ENCODE measurements at places on chromosomes 11 and 22. TPM values are rescaled to one million over a fixed set of nuclear protein-coding genes. Genes with fewer than 3 reads are reported as not detected.

DNA sequence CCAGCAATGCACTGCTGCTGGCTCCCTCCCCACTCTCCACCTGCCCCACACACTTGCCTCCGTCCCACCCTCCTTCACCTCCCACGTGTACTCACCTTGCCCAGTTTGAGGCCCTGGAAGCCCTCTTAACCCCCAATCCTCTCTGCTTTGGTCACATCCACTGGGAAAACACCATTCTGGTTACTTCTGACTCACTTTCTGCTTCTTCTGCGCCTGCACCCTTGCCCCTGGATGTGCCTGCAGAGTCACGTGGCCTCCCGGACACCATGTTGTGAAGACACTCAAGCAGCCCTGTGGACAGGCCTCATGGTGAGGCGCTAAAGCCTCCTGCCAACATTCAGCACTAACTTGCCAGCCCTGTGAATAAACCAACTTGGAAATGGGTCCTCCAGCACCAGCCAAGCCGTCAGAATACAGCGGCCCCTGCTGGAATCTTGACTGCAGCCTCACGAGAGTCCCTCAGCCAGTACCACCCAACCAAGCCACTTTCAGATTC is 2.6 kb upstream of the NAALADL1 start:
- no peak for DNase-seq
- no peaks in the 10 kb centered on the region for H3K4me1 ChIP-seq
- H3K27ac ChIP-seq: no peak overlapping the region

DNA sequence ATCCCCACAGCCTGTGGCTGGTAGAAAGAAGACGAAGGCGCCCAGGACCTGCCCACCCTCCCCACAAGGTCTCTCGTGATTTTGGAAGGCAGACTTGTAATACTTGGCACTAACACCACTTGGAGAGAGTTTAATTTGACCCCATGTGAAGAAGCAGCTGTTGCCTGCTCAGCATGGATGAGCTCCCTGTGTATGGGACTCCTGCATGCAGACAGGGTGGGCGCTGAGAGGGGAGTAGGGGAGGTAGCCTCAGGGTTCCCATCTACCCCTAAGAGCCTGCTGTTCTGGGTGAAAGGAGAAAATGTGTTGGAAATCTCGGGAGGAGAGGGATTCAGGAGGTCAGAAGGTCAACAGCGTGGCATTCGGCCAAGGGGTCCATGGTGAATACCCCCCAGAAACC is 625.9 kb downstream of the TBC1D22A start:
- H3K27me3 ChIP-seq: no peaks in the 10 kb centered on the region
- no peak for DNase-seq
- H3K4me1 ChIP-seq: peaks cover 3% of the 10 kb centered on the region
- H3K27ac ChIP-seq: no peak overlapping the region
- H3K4me3 ChIP-seq: no peak overlapping the region

GRCh38 chr11:68583041-68583446 is 101.3 kb upstream of the GAL start:
- H3K4me1 ChIP-seq: peaks cover 1% of the 10 kb centered on the region
- no peaks in the 10 kb centered on the region for H3K36me3 ChIP-seq
- no peak overlapping the region for H3K4me3 ChIP-seq
- H3K27me3 ChIP-seq: no peaks in the 10 kb centered on the region
- no peak overlapping the region for H3K27ac ChIP-seq

- no peak overlapping the region for H3K4me3 ChIP-seq
- H3K27ac ChIP-seq: no peak overlapping the region
- no peaks in the 10 kb centered on the region for H3K27me3 ChIP-seq
- no peaks in the 10 kb centered on the region for H3K36me3 ChIP-seq
Observed at GRCh38 chr11:19868281-19868821, 155.7 kb downstream of the NAV2 start.

DNA sequence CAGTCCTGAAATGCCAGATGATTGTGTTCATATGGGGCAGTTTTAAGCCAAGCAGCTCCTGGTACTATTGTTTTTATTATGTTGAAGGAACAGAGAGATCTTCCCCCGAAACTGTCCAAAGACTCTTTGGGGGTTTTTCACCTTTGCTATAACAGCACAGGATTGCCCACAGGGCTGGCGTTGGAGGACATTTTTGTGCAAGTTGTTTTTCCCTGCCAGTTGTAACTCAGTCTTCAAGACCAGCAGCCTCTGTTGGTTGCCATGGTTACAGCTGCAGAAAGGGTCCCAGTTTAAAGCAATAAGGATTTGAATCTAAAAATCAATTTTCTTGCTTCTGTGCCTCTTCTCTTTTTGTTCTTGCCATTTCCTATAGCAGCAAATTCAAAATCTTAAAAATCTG is 45.4 kb upstream of the YWHAH start:
- peaks cover 7% of the 10 kb centered on the region for H3K4me1 ChIP-seq
- no peaks in the 10 kb centered on the region for H3K36me3 ChIP-seq
- H3K27me3 ChIP-seq: no peaks in the 10 kb centered on the region
- no peak overlapping the region for H3K4me3 ChIP-seq
- DNase-seq: no peak
- no peak overlapping the region for H3K27ac ChIP-seq

- H3K27ac ChIP-seq: no peak overlapping the region
- no peaks in the 10 kb centered on the region for H3K27me3 ChIP-seq
- no peak overlapping the region for H3K4me3 ChIP-seq
- peaks cover 8% of the 10 kb centered on the region for H3K4me1 ChIP-seq
Observed at GRCh38 chr11:86196913-86197312, 47.6 kb upstream of the EED start.

MUC5AC gene
- not detected for total RNA-seq

AQP11 gene
- 11.5 TPM for total RNA-seq

All from ovary (tissue), 10 donors.